ENCODE measurements at places on chromosomes 3 and 15. TPM values are rescaled to one million over a fixed set of nuclear protein-coding genes. Genes with fewer than 3 reads are reported as not detected.

Gene ISLR
- total RNA-seq = 71.8 TPM

DNA sequence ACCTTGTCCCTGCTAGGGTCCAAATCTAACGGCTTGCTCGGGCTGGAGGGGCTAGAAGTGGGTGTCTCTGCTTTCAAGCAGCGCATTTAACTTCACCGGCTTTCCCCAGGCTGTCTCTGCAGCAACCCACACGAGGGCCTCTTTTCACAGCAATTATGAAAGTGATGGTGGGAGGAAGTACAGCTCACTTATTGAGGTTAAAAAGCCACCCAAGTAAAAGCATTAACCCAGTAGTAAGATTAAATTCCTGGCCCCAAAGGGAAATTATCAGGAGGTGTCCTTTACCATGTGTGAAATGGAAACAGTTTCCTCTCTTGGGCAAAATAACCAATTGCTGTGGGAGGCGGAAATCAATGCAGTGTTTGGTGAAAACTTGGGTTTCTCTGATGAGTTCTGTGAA lies 41.1 kb downstream of the NGRN start:
- no peak for DNase-seq

- DNase-seq = no peak
Observed at GRCh38 chr15:63495343-63495742, 9.1 kb upstream of the USP3 start.

Gene BUB1B
- 1.4 TPM for total RNA-seq

Data from breast epithelium (tissue), 4 donors.